ENCODE measurements at places on chromosomes 11 and 22. TPM values are rescaled to one million over a fixed set of nuclear protein-coding genes. Genes with fewer than 3 reads are reported as not detected.

- no peaks in the 10 kb centered on the region for H3K36me3 ChIP-seq
- H3K27me3 ChIP-seq: peaks cover 23% of the 10 kb centered on the region
- peaks cover 13% of the 10 kb centered on the region for H3K4me1 ChIP-seq
Measured at GRCh38 chr11:113505046-113505445, 29.8 kb upstream of the DRD2 start.

GGTLC2 gene
- not detected for polyA plus RNA-seq

DNA sequence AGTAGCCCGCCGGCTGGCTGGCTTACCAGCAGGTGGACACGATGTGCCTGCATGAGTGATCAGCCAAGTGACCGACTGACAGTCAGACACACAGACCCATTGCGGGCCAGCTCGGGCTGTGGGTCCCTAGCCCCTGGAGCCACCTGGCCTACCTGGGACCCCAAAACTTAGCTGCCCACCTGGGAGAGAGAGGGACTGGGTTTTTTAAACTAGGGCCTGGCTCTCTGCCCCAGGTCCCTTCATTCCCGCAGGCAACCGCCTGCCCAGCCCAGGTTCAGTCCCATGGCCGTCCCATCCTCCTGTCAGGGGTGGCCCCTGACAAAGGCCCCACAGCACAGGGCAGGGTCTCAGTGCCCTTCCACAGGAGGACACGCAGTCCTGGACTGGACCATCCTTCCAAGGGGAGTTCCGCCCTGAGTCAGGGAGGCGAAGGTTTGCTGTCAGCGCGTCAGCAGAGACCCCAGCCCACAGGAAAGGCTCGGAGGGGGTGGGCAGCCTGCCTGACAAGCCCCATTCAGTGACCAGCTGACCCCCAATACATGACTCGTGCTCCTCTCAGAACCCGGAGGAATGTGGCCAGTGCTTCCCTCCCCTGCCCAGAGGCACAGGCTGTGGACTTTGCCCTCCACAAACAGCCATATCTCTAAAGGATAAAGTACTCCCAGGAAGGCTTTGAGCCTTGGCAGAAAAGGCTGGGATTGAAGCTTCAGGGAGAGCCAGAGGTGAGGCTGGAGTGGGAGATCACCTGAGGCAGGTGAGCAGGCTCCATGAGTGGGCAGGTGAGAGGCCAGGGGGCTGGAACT, 8.4 kb downstream of the SLCO2B1 start:
- no peak overlapping the region for H3K27ac ChIP-seq
- H3K27me3 ChIP-seq: peaks cover 18% of the 10 kb centered on the region
- H3K4me1 ChIP-seq: no peaks in the 10 kb centered on the region
- DNase-seq: no peak
- no peak overlapping the region for H3K4me3 ChIP-seq

MS4A3 gene
- polyA plus RNA-seq: not detected

DNA sequence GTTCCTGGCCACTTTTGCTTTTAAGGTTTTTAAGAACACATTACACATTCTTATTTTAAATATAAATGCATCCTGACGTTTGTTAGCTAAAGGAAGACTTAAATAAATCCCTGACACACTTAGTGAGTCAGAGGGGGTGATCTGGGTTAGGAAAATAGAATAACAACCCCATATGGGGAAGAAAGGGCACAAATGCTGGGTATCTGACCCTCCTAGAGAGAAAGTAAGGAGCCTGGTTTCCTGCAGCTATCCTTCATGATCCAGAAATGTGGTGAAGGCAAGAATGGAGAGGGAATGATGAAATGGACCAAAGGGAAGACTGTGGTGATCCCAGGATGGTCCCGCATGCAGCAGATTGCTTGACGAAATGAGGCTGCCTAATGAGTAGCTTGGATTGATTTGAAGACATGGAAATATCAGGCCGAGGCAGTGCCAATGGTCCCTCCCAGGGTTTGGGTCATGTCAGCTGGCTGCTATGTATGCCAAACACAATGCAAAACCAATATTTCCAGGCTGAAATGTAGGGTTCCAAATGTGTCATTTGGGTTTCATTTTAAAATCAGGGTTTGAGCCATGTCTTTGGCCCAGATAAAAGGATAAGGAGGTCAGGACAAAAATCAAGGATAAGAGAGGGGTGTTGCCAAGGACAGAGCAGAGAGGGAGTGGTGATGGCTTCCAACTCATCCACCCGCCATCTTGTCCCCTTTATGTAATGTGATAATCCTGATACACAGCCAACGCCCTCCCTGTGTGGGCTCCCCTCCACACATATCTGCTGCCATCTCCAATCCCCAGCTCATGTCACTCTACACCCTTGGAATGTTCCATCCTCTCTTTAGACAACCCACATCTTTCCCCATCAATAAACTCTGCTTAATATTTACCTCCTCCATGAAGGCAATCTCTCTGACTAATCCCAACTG, 135.1 kb upstream of the PITPNB start:
- H3K4me1 ChIP-seq: peaks cover 17% of the 10 kb centered on the region
- H3K36me3 ChIP-seq: no peaks in the 10 kb centered on the region
- H3K4me3 ChIP-seq: no peak overlapping the region
- H3K27ac ChIP-seq: no peak overlapping the region
- H3K27me3 ChIP-seq: no peaks in the 10 kb centered on the region

DNA sequence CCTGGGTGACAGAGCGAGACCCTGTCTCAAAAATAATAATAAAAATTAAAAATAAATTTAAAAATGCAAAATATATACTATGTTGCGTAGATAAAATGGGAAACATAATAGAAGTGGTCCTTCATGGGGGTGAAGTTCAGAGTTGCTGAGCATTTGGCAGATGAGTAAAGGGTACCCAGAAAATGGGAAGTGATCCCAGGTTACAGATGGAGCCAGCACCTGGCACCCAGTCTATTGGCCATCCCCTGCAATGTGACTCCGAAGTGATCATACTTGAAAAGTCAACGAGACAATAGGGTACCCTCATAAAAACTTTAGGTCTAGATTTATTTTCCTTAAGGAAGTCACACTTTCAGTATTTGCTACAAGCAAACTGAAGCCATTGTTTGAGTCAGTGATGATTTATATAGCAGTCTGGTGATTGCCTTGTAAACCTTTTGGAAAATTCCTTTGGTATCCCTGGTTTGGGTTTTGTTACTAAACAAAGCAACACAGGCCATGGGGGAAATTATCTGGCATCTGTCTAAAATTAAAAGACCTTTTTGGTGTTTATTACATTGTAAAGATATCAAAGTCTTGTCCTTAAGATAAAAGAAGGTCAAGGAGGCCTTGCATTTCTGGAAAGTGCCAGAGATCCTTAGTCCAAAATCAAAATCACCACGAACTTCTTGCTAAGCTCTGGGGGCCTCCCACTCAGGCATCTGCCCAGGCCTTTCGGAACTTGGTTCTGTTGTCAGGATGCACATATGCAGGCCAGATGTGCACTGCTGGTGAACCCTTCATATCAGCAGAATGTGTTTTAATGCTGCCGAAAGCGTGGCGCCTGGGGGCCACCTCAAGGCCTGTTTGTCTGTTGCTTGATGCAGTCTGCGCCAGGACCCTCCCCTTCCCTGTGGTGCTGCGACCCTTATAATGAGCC, 4.3 kb downstream of the SMARCB1 start:
- no peak overlapping the region for H3K4me3 ChIP-seq
- H3K27me3 ChIP-seq: no peaks in the 10 kb centered on the region
- DNase-seq: peak; percentile 78
- peaks cover 16% of the 10 kb centered on the region for H3K36me3 ChIP-seq
- H3K4me1 ChIP-seq: peaks cover 27% of the 10 kb centered on the region
- peak overlapping the region; percentile 63 for H3K27ac ChIP-seq

GRCh38 chr11:30107899-30108298, 91.1 kb upstream of the KCNA4 start:
- H3K36me3 ChIP-seq: no peaks in the 10 kb centered on the region
- H3K27ac ChIP-seq: no peak overlapping the region
- peaks cover 9% of the 10 kb centered on the region for H3K4me1 ChIP-seq
- no peaks in the 10 kb centered on the region for H3K27me3 ChIP-seq

GRCh38 chr11:9716275-9717039, 52.6 kb downstream of the SWAP70 start:
- peak; percentile 77 for DNase-seq
- H3K4me3 ChIP-seq: no peak overlapping the region
- no peaks in the 10 kb centered on the region for H3K27me3 ChIP-seq

DNA sequence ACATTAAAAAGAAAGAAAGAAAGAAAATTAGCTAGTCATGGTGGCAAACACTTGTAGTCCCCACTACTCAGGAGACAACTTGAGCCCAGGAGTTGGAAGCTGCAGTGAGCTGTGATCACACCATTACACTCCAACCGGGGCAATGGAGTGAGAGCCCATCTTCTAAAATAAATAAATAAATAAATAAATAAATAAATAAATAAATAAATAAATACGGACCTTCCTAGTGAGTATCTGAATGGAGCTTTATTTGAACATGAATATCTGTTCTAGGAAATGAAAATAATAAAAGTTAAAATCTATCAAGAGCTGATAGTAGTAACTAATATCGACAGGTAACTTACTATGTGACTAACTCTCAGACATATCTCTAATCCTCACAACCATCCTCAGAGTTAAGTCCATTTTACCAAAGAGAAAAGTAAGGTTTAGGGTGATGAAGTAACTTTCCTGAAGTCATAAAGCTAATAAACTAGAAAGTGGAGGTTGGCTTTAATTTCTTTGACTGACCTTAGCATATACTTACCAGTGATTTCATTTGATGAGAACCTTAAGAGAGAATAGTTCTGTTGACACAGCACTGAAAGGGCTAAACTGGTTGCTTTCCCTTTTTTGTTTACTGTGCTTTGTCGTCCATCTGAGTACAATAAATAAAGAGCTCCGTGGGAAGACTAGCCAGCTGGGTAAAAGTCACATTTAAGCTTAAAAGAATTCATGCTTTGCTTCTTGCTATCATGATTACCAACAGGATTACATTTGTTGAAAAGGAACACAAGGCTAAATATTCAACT, 22.4 kb downstream of the ENTHD1 start:
- no peaks in the 10 kb centered on the region for H3K4me1 ChIP-seq
- peaks cover 26% of the 10 kb centered on the region for H3K27me3 ChIP-seq
- no peaks in the 10 kb centered on the region for H3K36me3 ChIP-seq

KBTBD3 gene
- 7.7 TPM for polyA plus RNA-seq

All from GM23248 (cell line).